Naive B cell (primary cell): ENCODE measurements at places on chromosomes 6 and 20.
A peak's percentile ranks its signal among the peaks of the same experiment; 100 is the strongest.

DNA sequence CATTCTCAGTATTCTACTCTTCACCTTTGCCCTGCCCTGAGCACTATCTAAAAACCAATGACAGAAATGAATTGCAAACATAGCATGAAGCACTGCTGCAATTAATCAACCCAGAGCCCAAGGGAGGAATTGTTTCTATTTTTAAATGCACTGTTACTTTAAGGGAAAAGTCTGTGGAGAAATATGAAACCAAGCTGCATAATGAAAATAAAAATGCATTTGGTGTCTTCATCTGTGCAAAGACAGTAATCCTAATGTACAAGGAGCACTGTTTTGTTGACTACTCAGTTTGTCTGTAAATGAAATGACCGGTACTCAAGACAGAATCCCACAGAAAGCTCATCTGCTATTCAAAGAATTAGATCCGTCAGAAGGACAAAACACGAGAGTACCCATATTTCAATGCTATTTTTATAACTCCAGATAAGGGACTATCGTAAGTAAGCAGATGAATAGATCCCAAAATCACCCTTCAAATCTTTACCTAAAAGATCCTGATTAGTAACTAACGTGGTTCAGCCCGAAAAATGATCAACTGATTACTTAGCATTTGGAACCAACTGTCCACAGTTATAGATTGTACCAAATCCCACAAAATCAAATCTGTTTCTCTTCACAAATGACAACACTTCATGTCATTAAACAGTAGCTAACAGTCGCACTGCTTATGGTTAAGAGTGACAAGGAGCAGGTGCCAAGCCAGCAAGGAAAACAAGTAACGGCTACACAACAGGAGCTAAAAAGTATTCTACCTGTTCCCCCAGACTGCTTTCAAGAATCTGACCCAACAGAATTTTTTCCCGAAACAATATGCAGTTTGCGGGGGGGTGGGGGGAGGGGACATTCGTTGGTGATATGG is 2.4 kb downstream of the KIF13A start:
- DNase-seq, result no peak

DNA sequence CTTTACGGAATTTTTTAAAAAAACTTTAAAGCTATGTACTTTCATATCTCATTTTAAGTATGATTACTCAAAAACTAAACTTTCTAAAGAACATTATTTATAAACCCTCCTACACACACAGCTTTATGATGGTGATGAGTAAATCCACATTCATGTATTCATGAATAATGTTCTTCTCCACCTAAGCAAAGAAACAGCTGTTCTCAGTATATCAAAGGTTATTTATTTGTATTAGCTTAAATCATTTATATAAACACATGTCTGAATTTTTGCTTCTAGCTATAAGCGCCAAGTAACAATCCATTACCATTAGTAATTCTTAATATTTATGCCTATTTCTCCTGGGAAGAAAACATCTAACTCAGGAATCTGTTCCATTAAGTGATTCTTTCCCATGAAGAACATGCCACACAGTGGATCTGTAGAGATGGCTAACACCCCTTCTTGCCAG is 63.3 kb downstream of the SMLR1 start:
- DNase-seq, result no peak

GRCh38 chr6:132494954-132495353 is 18.0 kb downstream of the STX7 start:
- DNase-seq, result no peak

- no peak for DNase-seq
These were observed 82.0 kb downstream of the PKIB start for GRCh38 chr6:122692175-122692598.

DNA sequence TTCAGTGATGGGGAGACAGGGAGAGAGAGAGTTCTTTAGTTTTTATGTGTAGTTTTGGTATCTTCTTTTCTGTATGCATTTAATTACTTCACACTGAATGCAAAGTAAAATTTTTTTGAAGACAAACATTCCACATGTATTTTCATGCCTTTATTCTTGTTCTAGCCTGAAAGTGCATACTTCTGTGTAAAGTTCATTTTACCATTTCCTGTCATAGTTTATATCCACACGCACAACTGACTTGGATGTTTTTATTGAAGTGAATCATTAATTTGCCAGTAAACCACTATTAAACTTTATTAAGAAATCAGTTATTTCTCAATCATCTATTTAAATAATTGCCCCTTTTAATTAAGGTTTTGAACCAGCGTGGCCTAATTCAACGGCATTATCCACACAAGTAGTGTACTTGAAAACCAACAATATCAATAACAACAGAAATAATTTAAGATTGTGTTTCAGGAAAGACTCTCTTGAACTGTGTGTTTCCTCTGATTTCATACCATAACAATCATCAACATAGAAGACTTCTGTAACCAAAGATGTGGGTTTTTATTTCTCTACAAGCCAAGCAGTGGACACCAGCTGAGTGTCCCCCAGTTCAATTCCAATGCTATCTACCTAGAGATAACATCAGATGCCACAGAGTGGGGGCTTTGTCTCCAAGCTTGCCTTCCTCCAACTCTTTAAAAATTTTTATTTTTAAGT is 512.7 kb upstream of the JAG1 start:
- no peak for DNase-seq

DNA sequence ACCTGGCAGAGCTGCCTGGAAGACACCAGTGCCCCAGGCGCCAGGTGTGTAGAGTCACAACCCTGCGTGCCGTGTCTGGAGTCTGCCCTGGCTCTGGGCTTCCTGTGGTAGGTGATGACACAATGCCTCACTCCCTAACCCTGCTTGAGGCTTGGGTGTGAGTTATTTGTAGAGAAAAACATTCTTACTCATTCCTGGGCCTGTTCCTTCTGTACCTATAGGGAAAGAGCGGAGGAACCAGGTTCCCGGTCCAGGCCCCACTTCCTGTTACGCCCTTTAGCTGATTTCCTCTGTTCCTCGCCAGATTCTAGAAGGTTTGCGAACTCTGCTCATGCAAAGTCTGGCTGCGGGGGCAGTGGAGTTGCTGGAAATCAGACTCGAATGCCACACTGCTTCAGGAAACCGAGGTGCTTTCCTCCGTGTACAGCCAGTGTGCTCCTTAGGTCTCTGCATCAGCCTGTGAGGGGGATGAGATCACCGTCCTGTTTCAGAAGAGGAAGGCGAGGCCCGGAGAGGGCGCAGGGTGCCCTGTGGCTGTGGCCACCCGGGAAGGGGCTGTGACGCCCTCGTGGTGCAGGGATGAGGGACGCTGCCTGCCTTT is 67.1 kb upstream of the DUSP22 start:
- DNase-seq, result no peak

- no peak for DNase-seq
These were observed 277.5 kb downstream of the UST start for GRCh38 chr6:149024361-149024760.

DNA sequence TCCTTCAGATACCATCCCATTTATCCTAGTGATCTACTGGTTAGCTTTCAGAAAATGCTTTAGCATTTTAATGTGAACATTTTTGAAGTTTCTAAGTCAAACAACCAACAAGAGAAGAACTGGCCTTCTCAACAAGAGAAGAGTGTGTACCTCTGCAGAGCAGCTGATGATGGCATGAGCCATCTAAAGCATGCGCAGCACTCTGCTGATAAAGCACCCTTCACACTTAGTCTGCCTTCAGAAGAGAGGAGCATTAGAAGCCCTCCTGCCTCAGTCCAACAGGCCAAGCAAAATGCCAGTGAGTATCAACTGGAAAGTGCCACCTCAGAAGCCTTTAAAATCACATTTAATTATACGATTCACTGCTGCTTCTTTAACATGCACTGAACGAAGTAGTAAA is 169.2 kb downstream of the BTBD9 start:
- no peak for DNase-seq

GRCh38 chr6:56484669-56485068 is 158.0 kb downstream of the DST start:
- no peak for DNase-seq

DNA sequence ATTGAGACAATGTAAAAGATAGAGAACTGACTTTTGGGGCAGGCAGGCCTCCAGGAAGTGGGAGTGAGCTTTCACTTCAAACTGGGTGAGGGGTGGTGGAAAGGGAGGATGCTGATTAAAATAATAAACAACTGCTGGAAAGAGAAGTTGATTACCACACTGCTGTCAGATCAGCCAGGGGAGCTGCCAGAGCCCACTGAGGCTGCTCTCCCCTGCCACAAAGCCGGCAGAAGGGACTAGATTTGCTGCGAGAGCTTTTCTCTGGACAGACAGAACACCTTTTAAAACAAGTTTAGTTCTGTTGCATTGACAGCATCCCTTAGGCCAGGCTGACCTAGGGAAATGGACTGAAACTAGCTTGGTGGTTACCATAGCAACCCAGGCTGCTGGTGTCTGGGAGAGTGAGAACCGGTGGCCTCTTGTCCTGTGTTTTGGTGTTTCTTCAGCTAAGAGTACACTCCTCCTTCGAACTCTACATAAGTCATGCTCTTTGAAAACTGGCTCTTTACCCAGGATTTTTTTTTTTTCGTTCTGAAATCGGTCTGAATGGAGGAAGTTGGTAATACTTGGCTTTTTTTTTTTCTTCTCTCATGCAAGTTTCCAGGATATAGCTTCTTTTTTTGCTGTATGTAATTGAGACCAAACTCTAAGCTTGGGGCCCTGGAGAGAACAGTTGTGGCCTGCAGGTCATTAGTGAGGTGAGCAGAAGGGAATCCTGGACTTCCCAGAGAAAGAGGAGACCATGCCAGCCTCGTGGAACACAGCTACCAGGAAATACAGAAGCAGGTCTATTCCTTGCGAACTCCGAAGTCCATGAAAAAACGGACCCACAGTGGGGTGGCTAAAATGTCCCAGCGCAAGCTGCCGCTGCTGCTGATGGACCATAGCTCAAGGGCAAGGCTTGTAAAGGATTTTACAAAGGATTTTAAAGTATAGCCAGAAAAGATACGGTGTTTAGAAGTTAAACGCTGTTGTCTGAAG is 374.4 kb downstream of the UTRN start:
- DNase-seq, result peak; percentile 24

GRCh38 chr6:33983109-33983716 is 162.7 kb downstream of the GRM4 start:
- no peak for DNase-seq

GRCh38 chr6:17892097-17892686 is 95.2 kb downstream of the KIF13A start:
- no peak for DNase-seq

DNA sequence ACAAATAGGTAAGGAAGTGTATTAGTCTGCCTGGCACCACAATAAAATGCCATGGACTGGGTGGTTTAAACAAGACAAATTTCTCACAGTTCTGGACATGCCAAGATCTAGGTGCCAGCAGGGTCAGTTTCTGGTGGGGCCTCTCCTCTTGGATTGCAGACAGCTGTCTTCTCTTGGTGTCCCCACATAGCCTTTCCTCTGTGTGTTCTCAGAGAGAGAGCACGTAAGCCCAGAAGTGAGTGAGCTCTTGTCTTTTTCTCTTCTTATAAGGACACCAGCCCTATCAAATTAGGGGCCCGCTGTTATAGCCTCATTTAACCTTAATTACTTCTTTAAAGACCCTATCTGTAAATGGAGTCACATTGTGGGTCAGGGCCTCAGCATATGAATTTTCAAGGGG is 28.3 kb downstream of the SMPDL3A start:
- DNase-seq, result no peak

GRCh38 chr6:18350712-18351111 is 36.4 kb upstream of the RNF144B start:
- DNase-seq, result peak; percentile 26

GRCh38 chr6:190596-191395 is 101.5 kb upstream of the DUSP22 start:
- DNase-seq, result no peak

DNA sequence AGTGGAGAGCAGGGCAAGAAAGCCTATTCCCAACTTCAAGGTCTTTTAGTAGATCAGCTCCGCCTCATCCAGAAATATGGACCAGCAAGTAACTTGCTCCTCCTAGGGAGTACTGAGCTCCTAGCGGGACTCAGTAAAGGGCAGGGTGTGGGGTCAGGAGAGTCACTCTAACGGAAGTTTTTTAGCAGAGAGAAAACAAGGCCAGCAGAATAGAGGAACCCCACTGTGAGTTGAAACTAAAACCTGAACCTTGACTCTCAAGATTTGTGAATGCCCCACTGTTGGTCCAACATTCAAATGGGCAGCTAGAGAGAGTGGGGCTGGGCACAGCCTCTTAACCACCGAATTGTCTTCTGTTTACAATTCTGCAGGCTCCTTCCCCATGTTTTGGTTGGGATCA is 244.8 kb downstream of the FARS2 start:
- peak; percentile 5 for DNase-seq

- DNase-seq, result no peak
These were observed 11.3 kb downstream of the NOX3 start for GRCh38 chr6:155444120-155444917.

DNA sequence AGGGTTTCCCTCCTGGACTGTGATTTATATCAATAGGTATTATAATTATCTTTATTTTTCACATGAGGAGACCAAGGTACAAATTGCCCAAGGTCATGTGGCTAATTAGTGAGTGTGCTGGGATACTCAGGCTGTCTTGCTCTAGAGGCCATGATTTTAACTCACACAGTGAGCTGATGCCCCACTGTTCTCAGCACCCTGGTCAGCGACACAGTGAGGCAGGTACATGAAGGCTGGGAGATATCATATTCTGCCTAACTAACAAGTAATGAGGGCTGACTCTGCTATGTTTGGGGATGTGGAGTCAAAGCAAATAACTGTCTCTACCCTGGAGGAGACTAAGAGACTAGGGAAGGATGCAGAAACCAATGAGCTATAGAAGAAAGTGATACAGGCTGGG is 501.1 kb downstream of the PTPRT start:
- DNase-seq, result no peak

DNA sequence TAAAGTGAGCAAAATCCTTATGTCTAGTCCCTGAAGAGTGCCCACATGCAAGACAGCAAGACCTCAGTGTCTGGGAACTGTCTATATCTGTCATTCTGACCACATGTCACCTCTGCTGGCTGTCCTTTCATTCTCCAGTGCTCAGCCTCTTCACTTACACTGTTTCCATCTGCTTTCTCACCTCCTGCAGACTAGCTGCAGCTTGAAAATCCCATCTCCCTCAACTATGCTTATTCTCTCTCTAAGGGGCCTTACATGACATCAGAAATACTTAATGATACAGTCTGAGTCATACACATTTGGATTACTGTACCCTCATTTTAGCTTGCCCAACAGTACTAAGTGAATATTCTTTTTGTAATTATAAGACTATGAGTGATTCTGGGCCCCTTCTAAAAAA is 587.8 kb downstream of the EPM2A start:
- no peak for DNase-seq

- no peak for DNase-seq
These were observed 10.6 kb downstream of the PYGB start for GRCh38 chr20:25258476-25258805.

- DNase-seq, result no peak
These were observed 59.0 kb downstream of the PSMG4 start for GRCh38 chr6:3317741-3318211.

GRCh38 chr6:27669624-27670301 is 196.9 kb upstream of the ZNF184 start:
- no peak for DNase-seq

- no peak for DNase-seq
These were observed 31.3 kb downstream of the GPRC6A start for GRCh38 chr6:116797585-116797984.

DNA sequence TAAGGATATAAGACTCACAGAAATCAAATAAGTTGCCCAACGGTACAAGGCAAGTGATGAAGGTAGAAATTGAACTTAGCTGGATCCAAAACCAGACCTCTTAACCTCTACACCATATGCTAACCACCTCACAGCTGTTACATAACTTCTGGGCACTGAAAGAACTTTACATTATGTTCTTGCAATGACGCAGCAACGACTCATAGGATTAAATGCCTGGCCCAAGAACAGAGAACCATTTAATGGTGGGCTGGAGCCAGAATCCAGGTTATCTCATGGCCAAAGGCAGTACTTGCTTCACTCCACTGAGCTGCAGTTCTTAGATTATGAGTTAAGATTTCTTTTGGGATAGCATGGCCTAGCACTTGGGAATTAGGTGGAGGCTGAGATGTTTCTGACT is 4.4 kb downstream of the TRMT6 start:
- no peak for DNase-seq
